Endothelial cell (in vitro differentiated cells): ENCODE measurements at places on chromosomes 6 and 20.
A peak's percentile ranks its signal among the peaks of the same experiment; 100 is the strongest.

DNA sequence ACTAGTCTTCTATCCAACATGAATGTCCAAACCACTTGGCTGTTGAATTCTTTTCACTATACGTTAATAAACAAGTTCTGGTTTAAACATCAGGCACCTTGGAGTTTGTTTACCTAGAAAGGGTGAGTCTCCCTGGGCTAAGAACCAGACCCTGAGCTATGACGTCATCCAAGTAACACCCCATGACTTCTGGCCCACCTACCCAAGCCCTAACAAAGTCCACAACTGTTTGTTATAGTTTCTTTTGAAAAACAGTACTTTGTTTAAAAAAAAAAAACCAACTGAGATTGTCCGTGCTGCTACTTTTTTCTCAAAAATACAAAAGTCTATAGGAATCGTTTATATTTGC, 146.9 kb upstream of the BEND6 start:
- H3K27ac ChIP-seq: peak overlapping the region; percentile 25
- H3K4me3 ChIP-seq: no peak overlapping the region
- H3K36me3 ChIP-seq: no peaks in the 10 kb centered on the region
- H3K4me1 ChIP-seq: peaks cover 12% of the 10 kb centered on the region

DNA sequence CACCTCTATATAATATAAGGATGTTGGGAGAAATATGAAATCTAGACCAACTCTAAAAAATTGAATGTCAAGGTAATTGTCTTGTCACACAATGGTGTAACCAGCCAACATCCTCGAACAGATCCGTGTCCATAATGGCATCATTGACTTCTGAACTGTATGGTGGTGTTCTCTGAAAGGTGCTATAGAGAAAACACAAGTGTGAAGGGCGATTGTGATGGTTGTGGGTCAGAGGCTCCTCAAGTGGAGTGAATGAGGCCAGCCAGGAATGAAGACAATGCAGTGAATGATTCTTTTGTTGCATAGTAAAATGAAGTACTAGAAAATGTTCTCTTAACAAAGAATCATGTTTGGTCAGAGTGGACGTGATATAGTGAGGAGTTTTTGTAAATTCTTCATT, 58.3 kb downstream of the CARMIL1 start:
- peaks cover 54% of the 10 kb centered on the region for H3K4me1 ChIP-seq
- DNase-seq: no peak
- H3K4me3 ChIP-seq: no peak overlapping the region
- peak overlapping the region; percentile 30 for H3K27ac ChIP-seq
- H3K36me3 ChIP-seq: no peaks in the 10 kb centered on the region
- H3K27me3 ChIP-seq: peaks cover 6% of the 10 kb centered on the region

DNA sequence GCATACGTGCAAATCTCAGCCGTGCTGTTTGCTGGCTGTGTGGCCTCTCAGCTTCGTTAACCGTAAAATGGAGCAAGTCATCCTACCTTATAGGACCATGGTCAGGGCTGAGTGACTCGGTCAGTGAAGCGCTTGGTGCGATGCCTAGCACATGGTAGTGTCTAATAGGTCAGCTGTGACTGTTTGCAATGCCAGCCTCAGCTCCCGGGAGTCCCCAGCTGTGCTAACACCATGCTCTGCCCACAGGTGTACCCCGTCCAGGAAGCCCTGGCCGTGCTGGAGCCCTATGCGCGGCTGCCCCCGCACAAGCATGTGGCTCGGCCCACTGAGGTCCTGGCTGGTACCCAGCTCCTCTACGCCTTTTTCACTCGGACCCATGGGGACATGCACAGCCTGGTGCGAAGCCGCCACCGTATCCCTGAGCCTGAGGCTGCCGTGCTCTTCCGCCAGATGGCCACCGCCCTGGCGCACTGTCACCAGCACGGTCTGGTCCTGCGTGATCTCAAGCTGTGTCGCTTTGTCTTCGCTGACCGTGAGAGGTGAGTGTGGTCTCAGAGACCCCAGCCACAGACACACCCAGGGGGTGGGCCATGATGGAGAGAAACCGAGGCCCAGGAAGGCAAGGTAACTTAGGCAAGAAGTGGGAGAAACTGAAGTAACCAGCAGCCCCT, 10.6 kb downstream of the TRIB3 start:
- H3K36me3 ChIP-seq: peaks cover 35% of the 10 kb centered on the region
- H3K4me3 ChIP-seq: no peak overlapping the region
- no peak overlapping the region for H3K27ac ChIP-seq
- peaks cover 2% of the 10 kb centered on the region for H3K27me3 ChIP-seq
- no peaks in the 10 kb centered on the region for H3K4me1 ChIP-seq

GRCh38 chr6:24340998-24341938, 16.6 kb downstream of the DCDC2 start:
- H3K27ac ChIP-seq: no peak overlapping the region
- H3K27me3 ChIP-seq: peaks cover 2% of the 10 kb centered on the region
- no peaks in the 10 kb centered on the region for H3K4me1 ChIP-seq
- no peak for DNase-seq
- no peak overlapping the region for H3K4me3 ChIP-seq

DNA sequence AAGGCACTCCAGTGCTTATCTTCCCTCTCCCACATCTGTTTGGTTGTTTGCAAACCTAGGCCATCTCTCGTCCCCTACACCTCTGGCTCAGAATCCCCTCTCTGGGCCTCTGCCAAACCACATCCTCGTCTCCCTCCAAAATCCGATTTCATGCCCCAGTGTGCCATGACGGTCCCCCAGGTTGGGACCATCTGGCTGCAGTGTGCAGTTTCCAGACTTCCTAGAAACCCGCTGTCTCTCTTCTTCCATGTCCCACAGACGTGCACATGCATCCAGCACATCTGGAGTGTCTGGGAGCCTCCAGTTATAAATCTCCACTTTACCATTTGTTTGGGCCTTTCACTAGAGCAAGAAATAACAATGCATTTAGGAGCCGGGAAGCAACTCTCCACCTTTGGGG, 316.2 kb downstream of the KIF16B start:
- peaks cover 5% of the 10 kb centered on the region for H3K36me3 ChIP-seq
- no peak for DNase-seq
- no peak overlapping the region for H3K27ac ChIP-seq
- H3K4me1 ChIP-seq: peaks cover 12% of the 10 kb centered on the region
- no peak overlapping the region for H3K4me3 ChIP-seq
- H3K27me3 ChIP-seq: peaks cover 7% of the 10 kb centered on the region

- no peak overlapping the region for H3K27ac ChIP-seq
- peaks cover 7% of the 10 kb centered on the region for H3K36me3 ChIP-seq
- H3K4me3 ChIP-seq: no peak overlapping the region
- H3K27me3 ChIP-seq: peaks cover under 1% of the 10 kb centered on the region
- no peak for DNase-seq
Observed at GRCh38 chr20:23264545-23264944, 86.0 kb upstream of the NXT1 start.

- DNase-seq: no peak
- peaks cover 3% of the 10 kb centered on the region for H3K27me3 ChIP-seq
- peaks cover 7% of the 10 kb centered on the region for H3K36me3 ChIP-seq
- peak overlapping the region; percentile 29 for H3K4me3 ChIP-seq
- H3K4me1 ChIP-seq: peaks cover 20% of the 10 kb centered on the region
Observed at GRCh38 chr6:7591770-7592169, 1.8 kb downstream of the SNRNP48 start.

GRCh38 chr6:106974336-106974998, at the start of gene CD24:
Gene CD24 (minus strand): TSS chr6:106974729. CDS start chr6:106974646, 83 bp downstream.
- peak within 1 kb of the TSS; percentile 77 for H3K27ac ChIP-seq
- H3K4me3 ChIP-seq: peak within 1 kb of the TSS; percentile 93
- peaks cover 16% of the 10 kb centered on the region for H3K36me3 ChIP-seq
- H3K4me1 ChIP-seq: peaks cover 14% of the 10 kb centered on the region

DNA sequence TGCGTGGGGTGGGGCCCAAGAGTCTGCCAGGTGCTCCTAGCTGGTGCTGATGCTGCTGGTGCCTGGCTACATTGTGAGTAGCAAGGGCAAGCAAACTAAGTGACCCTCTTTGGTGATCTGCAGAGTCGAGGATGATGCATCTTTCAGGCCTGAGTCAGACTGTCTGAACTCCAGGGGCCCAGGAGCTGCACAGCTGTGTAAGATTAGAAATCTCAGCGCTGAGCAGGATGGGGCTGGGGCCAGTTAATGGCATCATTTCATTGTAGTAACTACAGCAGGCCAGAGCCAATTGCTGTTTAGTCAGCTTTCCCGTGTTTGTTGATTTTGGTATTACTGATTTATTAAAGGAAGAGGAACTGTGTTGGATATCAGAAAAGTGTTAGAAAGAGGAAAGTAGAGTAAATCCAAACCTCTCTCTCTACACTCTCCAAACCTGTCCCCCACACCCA, 365.2 kb downstream of the PAX1 start:
- DNase-seq: no peak
- H3K4me3 ChIP-seq: no peak overlapping the region
- no peaks in the 10 kb centered on the region for H3K4me1 ChIP-seq
- H3K36me3 ChIP-seq: no peaks in the 10 kb centered on the region
- no peak overlapping the region for H3K27ac ChIP-seq
- peaks cover 1% of the 10 kb centered on the region for H3K27me3 ChIP-seq

DNA sequence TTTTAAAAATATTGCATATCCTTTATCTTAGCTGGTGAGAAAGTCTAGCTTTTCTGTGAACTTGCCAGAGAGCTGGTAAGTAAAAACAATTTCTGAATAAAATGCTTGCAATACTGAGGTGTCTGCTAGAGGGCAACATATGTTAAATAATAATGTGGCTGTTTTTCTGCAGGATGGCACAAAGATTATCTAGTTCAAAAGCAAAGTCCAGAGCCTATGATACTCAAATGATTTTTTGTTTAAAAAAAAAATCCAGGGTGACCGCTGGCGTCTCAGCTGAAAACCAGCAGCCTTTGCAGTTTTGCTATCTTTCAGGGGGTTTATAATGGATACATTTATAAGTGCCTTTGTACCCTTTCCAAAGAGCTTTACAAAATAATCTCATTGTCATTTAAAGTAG, 194.9 kb downstream of the PHACTR1 start:
- no peak overlapping the region for H3K27ac ChIP-seq
- peak; percentile 18 for DNase-seq
- peaks cover 6% of the 10 kb centered on the region for H3K27me3 ChIP-seq

DNA sequence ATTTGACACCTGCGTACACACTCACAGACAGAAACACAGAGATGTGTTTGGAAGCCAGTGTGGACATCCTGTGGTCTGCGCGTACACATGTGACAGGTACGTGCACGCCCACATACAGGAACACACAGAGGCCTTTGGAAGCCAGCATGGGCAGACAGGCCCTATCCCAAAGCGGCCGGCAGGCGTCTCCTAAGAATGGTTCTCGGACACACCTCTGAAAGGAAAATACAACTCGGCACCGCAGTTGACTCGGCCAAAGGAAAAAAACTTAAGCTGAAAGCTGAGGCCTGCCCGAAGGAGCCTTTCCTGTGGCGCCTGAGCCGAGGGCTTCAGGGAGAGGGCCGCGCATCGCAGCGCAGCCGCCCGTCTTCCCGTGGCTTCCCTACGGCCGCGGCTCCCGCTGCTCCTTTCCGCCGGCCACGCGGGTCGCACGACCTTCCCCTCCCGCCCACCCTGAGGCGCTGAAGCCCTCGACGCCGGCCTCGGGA, 1.4 kb upstream of the CEP43 start:
- DNase-seq: peak; percentile 69
- H3K27me3 ChIP-seq: peaks cover 7% of the 10 kb centered on the region
- H3K4me1 ChIP-seq: peaks cover 26% of the 10 kb centered on the region
- peak overlapping the region; percentile 54 for H3K27ac ChIP-seq
- H3K4me3 ChIP-seq: peak overlapping the region; percentile 80

DNA sequence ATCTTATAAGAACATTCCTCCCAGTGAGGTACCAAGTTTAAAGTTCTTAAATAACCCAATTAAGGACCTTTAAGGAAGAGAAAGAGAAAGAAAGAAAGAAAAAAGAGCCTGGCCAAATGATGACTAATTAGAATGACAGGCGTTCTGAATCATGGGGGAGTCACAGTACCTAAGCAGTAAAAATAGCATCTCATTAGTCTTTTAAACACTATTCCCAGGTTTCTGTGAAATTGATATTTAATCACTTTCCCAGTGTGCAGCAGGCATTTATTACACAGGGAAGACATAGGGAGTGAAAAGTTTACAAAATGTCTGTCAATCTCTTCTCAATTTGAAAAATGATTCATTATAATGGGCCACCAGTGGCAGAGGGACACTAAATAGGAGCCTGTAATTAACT, 251.4 kb upstream of the MANEA start:
- no peaks in the 10 kb centered on the region for H3K4me1 ChIP-seq
- H3K4me3 ChIP-seq: no peak overlapping the region
- DNase-seq: no peak

- no peak for DNase-seq
- H3K27me3 ChIP-seq: peaks cover 1% of the 10 kb centered on the region
- H3K4me3 ChIP-seq: no peak overlapping the region
Observed at GRCh38 chr6:56335726-56336125, 88.3 kb upstream of the COL21A1 start.

GRCh38 chr20:60506061-60506460, 547.8 kb downstream of the CDH26 start:
- H3K4me1 ChIP-seq: no peaks in the 10 kb centered on the region
- H3K4me3 ChIP-seq: no peak overlapping the region
- DNase-seq: no peak
- no peaks in the 10 kb centered on the region for H3K36me3 ChIP-seq

GRCh38 chr6:132525866-132526265, 12.2 kb upstream of the TAAR9 start:
- no peaks in the 10 kb centered on the region for H3K4me1 ChIP-seq
- H3K27me3 ChIP-seq: no peaks in the 10 kb centered on the region
- H3K4me3 ChIP-seq: no peak overlapping the region
- no peak for DNase-seq
- H3K36me3 ChIP-seq: no peaks in the 10 kb centered on the region

DNA sequence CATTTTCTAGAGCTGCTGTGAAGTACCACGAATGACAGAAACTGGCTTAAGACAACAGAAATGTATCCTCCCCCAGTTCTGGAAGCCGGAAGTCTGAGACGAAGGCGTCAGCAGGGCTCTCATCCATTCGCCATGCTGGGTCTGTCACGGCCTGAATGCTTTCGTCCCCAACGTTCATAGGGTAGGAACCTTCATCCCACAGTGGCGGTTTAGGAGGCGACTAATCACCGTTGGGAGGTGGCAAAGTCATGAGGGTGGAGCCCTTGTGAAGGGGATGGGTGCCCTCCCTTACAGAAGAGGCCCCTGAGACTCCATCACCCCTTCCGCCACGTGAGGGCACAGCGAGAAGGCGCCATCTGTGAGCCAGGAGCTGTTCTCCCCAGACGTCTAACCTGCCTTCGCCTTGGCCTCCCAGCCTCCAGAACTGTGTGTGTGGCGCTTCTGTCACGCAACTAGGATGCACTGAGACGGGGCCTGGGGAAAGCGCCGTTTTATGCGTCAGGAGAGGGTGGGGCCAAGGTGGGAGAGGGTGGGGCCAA, 250.3 kb downstream of the TTLL2 start:
- peaks cover 9% of the 10 kb centered on the region for H3K27me3 ChIP-seq
- no peak for DNase-seq
- peaks cover 11% of the 10 kb centered on the region for H3K4me1 ChIP-seq
- no peak overlapping the region for H3K4me3 ChIP-seq
- no peak overlapping the region for H3K27ac ChIP-seq

DNA sequence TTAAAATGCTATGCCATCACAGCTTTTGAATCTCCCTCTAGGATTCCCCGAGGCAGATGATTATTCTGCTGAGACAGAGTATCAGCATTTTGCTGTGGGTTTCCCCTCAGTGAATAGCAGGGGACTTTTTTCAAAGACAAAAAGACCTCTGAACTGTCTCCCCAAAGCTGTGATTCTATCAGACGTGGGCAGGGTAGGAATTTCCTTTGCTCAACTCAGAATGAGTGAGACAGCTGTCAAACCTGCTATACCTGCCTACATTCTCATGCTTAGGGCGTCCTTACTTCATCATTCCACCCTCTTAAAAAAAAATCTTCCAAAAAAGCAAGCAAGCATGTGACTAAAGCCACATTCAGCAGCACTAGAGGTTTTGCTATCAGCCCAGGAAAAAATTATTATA, 147.6 kb upstream of the FAM83B start:
- no peaks in the 10 kb centered on the region for H3K4me1 ChIP-seq
- peaks cover 2% of the 10 kb centered on the region for H3K27me3 ChIP-seq
- H3K36me3 ChIP-seq: no peaks in the 10 kb centered on the region
- DNase-seq: no peak
